ENCODE measurements at places on chromosomes 12 and 14.

DNA sequence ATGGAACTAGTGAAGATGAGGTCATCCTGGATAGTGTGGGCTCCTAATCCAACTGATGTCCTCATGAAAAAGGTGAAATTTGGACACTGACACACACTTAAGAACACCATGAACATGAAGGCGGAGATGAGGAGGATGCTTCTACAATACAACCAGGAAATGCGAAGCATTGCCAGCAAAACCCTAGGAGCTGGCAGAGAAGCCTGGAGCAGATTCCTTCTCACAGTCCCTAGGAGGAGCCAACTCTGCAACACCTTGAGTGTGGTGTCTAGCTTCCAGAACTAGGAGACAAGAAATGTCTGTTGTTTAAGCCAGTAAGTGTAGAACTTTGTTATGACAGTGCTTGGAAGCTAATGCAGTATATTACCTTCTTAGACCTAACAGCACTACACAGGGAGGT lies 191.9 kb upstream of the PWP1 start:
- no peak for DNase-seq

DNA sequence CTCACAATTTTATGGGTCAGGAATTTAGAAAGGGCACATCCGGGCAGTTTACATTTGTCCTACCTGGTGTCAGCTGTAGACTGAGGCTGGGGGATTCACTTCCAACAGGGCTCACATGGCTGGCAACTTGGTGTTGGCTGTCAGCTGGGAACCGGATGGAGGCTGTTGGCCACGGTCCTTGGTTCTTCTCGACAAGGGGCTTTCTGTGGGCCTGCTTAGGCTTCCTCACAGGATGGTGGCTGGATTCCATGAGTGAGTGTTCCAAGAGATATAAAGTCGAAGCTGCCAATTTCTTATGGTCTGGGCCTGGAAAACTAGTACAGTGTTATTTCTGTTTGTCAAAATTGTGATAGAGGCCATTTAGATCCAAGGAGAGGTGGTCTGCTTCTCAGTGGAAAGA lies 127.9 kb downstream of the PTCSC3 start:
- no peak for DNase-seq

- DNase-seq, result no peak
Measured at GRCh38 chr14:101630056-101630965, 69.0 kb downstream of the DIO3 start.

GRCh38 chr12:31582155-31582554 lies 8.8 kb downstream of the DENND5B start:
- no peak for DNase-seq

- DNase-seq, result no peak
Measured at GRCh38 chr12:119807380-119807779, 69.7 kb downstream of the CIT start.

GRCh38 chr14:77457115-77457521 lies 283 bp downstream of the VIPAS39 start:
- DNase-seq, result no peak

- no peak for DNase-seq
Measured at GRCh38 chr14:68594737-68595380, 198.0 kb downstream of the ZFP36L1 start.

- no peak for DNase-seq
Measured at GRCh38 chr14:55430024-55430690, 10.3 kb downstream of the TBPL2 start.

Data from GOT3 (cell line).